ENCODE measurements at places on chromosomes 1 and 21. TPM values are rescaled to one million over a fixed set of nuclear protein-coding genes. Genes with fewer than 3 reads are reported as not detected.

- no peak for DNase-seq
These were observed 452.4 kb downstream of the PTPRU start for GRCh38 chr1:29688471-29689365.

The TRPM2 gene
- total RNA-seq: 2.0 TPM

DNA sequence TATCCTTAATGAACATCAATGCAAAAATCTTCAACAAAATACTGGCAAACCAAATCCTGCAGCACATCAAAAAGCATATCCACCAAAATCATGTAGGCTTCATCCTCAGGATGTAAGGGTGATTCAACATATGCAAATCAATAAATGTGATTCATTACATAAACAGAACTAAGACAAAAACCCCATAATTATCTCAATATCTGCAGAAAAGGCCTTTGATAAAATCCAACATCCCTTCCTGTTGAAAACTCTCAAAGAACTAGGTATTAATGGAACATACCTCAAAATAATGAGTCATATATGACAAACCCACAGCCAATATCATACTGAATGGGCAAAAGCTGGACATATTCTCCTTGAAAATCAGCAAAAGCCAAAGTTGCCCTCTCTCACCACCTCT lies 54.6 kb upstream of the DEPDC1 start:
- DNase-seq: no peak

GRCh38 chr1:21749109-21749508 lies 33.8 kb downstream of the USP48 start:
- DNase-seq: no peak

- DNase-seq: no peak
These were observed 867.8 kb downstream of the TTLL7 start for GRCh38 chr1:83130886-83131691.

All from pancreas (tissue), 10 donors.